GM13977 (cell line): ENCODE measurements at places on chromosomes 16 and 17.
A peak's percentile ranks its signal among the peaks of the same experiment; 100 is the strongest.

GRCh38 chr17:19805006-19805405 lies 56.9 kb upstream of the ALDH3A1 start:
- no peak for DNase-seq

DNA sequence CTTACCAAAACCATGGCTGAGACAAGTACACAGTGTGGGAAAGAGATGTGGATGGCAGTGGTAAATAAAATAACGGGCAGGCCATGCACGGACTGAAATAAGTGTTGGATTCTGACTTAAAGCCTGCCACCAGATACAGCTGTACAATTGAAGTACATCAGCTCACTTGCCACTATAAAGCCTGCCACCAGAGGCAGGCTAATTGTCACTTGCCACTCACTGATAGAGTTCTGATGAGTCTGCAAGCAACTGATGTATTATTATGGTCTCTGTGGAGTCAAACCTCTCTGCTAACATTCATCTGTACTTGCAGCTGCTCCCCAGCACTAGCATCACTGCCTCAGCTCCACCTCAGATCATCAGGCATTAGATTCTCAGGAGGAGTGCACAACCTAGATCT lies 93.0 kb downstream of the CYTH1 start:
- no peak for DNase-seq

DNA sequence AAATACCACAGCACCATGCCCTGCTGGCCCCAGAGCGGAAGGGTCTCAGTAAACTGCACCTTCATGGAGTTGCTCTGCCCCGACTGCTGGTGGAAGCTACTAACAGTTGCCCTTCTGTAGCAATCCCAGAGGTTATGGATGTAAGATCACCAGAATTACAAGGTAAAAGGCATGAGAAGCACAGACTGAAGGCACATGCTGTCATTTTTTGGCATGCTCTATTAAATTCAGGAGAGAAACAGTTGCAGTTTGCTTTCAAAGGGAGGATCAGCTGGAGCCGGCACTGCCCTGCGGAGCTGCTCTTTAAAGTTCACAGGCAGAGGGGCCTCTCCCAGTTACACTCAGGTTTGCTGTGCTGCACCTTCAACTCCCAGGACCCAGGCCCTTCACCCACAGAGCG lies 19.2 kb downstream of the NPRL3 start:
- no peak for DNase-seq

DNA sequence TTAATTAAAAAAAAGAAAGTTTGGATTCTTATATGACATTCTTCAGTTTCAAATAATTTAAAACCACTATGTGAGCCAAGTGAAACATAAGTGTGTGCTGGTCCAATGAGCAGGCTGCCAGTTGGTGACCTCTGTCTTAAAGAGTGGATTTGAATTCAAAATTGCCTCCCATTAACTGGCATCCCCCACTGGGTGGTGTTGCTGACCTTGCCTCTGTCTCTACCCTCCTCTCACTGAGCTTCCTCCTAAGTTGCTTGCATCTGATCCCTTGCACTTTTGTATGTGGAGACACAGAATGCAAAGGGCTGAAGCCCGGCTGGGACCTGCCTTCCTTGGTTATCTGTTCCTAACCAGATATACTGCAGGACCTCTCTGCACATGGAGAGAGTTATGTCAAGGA lies 160.6 kb downstream of the CYLD start:
- no peak for DNase-seq

DNA sequence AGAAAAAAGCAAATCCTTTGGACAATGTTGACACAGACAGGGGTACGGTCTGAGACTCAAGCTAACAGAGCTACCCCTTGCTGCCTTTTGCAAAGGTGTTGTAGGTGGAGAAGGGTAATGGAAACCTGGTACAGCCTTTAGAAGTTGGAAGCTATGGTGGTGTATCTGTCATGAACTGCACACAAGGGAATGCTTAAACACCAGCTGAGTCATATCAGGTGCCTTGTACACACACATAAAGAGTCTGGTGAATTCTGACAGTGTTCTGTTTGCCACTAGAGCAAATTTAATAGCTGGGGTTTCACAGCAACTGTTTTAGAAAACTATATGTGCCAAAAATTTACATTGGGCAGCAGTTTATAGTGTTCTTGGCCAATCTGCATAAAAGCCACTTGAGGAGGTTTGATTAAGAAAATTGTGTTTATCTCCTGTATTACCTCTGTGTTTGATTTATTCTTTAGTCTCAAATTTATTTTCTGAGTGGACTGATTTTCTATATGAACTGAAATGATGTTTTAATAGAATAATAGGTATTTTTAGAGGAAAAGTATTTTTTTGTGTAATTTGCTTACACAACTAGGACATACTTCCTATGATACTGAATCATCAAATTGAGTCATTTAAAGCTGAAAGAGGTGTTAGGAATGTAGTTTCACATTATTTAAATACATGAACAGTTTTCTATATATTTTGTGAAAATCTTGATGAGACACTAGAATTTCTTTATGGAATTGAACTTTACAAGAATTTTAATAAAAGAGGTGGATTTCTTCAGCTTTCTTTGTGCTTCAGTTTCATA lies 136.9 kb downstream of the MAP2K6 start:
- DNase-seq: no peak

GRCh38 chr17:27380551-27380950 lies 75.7 kb upstream of the KSR1 start:
- DNase-seq: no peak

DNA sequence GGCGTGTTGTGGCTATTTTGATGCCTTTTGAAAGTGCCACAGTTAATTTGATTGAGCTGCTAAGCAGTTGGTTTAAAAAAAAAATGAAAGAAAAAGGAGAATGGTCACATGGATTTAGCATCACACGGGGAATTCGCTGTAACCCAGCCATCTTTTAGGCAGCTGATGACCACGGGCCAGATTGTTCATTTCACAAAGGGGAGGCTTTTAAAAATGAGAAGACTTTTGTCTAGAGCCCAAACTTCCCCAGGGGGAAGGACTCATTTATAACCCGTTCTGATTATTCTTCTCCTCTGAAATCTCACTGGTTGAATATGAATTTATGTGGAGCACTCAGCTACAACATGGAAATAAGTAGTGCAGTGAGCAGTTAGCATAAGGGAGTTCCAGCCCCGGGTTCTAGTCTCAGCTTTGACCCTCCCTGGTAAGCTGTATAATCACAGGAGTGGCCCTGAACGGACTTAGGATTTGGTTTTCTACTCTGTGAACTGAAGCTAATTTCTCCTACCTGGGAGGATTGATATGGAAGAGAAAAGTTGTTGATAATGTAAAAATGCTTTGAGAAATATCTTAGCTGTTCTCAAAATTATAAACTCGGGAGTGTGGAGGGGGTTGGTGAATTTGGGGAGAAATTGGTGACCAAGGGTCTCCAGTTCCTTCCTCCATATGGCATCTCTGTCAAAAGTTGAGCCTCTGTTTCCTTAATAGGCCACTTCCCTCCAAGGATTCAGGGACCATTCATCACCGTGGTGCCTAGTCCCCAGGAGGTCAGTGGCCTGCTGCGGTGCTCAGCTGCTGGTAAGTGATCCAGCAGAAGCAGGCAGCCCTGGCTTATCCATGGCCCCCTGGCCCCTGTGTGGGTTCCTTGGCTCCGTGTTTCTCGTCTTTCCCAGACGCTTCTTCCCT lies 76.4 kb upstream of the TBX2 start:
- no peak for DNase-seq

DNA sequence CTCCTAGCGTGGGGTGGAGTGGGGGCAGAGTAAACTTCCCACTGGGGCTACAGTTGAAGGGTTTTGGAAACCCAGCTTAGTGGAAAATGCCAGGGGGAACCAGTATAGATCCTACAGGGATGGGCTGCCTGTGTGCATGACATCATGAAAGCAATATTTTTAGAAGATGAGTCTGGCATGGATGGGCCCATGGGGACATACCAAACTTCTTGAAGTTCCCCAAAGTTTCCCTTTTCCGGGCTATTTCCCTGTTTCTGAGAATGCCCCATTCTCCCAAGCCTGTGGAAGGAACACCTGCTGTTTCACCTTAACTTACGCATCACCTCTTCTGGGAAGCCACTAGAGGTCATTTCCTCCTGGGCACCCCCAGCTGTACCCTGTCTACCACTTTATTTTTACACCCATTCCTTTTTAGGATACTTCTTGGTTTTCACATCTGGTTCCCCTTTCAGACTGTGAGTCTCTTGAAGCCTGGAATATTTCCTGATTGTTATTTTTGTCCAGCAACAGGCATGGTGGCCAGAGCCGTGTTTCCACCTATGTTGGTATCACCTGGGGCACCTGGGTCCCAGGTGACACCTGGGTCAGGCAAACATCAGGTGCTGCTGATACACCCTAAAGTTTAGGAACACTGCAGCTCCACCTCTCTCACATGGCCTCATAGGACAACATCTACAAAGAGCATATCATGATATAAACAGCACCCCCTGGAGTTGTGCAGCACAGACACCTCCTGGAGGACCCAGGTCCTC lies 9.8 kb downstream of the SOCS3 start:
- DNase-seq: no peak

GRCh38 chr16:23902748-23903414 lies 67.1 kb downstream of the PRKCB start:
- no peak for DNase-seq

GRCh38 chr16:59684911-59685310 lies 950.8 kb upstream of the GOT2 start:
- no peak for DNase-seq

DNA sequence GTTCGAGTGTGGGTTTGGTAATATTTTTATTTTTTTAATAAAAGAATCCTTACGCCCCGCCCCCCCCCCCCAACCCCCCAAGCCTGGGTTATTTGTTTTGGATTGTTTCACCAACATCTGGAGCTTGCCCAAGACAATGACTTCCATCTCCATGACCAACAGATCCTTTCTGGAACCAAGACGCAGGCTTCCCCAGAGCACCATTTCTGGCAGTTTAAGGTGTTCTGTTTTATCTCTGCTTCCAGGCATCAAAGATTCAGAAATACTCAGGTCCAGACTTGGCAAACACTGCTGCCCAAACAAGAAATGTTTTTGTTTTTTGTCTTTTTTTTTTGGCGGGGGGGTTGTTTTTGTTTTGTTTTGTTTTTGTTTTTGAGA lies 56.1 kb downstream of the PLXDC1 start:
- DNase-seq: no peak

DNA sequence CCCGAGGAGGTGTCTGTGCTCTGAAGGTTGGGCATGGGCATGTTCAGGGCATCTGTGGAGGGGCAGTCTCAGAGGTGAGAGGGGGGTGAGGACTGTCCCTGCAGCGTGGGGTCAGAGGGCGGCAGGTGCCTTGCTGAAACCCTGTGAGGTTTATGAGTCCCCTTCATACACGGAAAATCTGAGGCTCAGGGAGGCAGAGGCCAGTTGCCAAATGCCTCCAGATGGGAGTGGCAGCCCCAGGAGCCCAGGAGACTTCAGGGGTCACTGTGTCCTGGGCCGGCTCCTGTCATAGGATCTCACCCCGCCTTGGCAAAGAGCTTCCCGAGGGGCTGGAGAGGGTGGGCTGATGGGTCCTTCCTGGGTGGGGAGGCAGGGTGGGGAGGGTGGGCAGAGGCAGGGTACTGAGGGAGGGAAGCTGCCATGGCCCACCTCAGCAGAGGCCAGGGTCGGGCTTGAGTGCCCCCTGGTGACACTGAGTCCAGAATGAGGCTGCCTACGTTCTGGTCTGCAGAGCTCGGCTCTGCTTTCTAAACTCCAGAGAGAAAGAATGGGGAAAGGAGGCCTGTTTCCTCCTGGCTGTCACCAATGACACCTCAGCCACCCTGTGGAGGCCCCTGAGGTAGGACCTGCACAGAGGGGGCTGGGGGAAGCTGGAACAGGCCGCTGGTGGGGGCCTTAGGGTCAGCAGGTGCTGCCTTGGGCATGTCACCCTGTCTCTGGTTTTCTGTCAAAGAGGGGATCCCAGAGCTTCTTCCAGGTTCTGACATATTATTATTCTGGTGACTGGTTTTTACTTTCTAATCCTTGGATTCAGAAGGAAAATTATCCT lies 1.1 kb downstream of the LGALS9 start:
- peak; percentile 42 for DNase-seq

DNA sequence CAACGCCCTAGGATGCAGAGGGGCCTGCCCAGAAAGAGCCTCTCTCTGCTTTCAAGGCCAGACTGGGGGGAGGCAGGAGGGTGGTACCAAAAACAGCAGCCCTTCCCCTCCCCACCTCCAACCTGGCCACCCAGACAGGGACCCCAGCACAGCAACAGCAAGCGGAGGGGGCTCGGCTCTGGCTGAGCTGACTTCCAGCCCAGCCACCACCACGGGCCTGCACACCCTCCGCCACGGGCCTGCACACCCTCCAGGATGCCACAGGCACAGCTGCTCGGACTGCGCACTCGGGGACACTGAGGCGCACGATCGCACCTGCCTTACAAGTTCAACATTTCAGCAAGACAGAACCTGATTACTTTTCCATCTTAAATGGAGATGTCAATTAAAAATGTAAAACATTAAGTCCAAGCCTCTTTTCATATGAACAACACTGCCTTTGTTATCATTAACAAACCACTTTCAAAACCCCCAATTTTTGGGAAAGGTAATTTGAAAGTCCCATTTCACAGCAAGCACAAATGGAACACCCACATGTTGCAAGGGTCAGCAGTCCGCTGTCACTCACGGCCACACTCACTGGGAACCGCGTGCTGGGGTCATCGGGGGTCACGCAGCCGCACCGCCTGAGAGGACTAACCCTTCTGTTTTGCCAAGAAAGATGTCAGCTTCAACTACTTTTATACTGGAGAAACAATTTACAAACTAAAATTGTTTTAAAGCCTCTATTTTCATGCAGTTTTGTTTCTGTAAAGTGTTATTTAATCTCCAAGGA lies 76.4 kb downstream of the ANKRD11 start:
- no peak for DNase-seq

- DNase-seq: peak; percentile 85
Measured at GRCh38 chr17:80737106-80738019, 192.7 kb downstream of the RPTOR start.

DNA sequence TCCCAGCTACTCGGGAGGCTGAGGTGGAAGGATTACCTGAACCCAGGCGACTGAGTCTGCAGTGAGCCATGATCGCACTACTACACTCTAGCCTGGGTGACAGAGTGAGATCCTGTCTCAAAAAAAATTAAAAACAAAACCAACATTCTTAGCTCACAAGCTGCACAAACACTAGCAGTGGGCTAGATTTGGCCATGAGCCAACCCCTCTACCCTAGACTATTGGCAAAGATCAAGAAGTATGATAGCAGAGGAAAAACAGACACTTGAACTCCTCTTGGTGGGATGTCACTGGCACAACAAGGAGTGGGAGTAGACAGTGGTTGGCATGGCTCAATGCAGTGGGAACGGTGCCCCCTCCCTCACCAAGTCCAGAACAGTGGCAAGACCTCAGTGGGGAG lies 19.6 kb upstream of the RIPOR1 start:
- no peak for DNase-seq

- no peak for DNase-seq
Measured at GRCh38 chr16:61926766-61927165, 109.5 kb downstream of the CDH8 start.

- DNase-seq: no peak
Measured at GRCh38 chr17:61568219-61569072, 22.6 kb downstream of the NACA2 start.

DNA sequence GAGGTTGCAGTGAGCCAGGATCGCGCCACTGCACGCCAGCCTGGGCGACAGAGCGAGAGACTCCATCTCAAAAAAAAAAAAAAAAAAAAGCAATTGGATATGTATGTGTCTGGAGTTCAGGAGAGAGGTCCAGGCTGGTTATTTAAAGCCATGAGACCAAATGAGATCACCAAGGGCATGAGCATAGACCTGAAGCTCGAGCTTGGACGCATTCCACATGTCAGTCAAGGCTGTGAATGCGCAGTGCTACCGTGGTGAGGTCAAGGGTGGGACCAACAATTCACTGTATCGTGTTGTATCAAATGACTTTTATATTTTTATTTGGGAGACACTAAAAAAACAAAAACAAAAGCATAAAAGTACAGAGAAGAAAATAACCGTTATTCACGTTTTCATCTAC lies 29.1 kb upstream of the SPNS2 start:
- DNase-seq: no peak
